Head of caudate nucleus (tissue), 42 donors: ENCODE measurements at places on chromosomes 11 and 22.

DNA sequence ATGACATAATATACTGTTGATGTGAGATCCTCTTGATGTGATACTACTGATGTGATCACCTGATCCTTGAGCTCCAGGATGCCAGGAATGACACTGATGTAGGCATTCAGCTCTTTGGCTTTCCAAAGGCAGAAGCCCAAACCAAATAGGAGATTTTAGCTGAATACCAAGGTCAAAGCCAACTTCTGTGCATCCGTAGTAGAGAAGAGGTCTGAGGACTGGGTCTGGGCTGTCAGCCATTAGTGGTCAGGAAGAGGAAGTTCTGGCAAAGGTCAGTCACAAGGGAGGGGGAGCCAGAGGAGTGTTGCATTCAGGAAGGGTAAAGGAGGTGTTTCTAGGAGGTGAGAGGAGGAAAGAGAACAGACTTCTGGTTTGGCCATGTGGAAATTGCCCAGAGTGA is 53.4 kb upstream of the PARVG start:
- DNase-seq = no peak

DNA sequence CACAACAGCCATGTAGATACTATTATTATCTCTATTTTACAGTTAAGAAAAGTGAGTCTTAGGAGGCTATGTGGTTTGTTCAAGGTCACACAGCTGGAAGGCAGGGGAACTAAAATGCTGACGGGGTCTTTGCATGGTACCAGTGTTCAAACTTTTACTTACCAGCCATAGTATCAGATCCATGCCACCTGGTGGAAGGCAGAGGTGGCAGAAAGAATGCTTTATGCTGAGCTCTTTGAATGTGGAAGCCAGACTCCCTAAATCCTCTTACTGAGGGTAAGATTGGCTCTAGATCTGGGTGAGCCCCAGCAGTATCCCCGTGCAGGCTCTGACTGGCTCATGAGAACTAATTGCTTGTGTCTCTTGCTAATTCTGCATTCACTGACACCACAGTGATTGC is 54.3 kb upstream of the NAV2 start:
- DNase-seq = no peak

DNA sequence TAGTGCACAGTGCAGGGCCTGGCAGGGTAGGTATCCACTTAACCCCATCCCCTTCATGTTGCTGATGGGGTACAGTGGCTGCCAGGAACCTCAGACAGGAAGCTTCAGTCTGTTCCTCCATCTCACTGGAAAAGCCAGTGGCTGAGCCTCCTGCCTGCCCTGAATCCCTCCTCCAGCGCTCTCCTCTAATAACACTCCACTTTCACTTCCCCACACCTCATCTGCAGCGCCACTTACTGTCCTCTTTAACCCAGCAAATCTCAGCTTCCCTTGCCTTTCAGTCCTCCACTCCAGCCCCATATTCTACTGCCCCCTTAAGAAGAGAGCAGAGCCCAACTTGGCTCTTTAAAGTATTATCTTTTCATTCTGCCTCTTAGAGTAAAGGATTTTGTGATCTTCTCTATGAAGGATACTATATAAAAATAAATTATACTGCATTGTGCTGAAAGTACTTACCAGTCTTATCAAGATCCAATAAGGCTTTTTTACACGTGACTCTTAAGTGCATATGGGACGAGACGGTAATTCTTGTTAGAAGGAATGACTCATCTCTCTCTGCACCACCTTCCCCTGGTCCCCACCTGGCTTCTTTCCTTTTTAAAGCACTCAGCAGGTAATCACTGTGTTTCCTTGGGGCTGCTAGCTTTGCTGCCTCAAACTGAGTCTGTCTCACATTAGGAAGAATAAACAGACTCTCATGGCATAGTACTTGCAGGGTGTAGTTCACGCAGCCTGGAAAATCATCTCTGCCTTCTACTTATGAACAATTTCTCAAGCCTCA is 238.0 kb upstream of the NARS2 start:
- DNase-seq = no peak

DNA sequence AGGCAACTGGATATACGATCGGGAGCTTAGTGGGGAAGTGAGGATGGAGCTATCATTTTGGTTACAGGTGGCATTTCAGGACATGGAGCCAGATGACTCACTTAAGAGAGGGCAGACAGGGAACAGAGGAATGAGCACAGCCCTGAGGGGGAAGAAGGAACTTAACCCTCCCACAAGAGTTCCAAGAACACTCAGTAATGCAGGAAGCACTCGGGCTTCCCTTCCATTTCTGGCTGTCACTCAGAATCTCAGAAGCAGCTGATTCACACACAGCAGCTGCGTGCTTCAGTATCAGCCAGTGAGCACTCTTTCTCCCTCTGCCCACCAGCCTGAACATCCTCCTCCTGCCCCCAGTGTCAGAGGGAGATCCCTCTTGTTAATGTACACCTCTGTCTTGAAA is 34.8 kb downstream of the EFCAB6 start:
- peak; percentile 59 for DNase-seq

DNA sequence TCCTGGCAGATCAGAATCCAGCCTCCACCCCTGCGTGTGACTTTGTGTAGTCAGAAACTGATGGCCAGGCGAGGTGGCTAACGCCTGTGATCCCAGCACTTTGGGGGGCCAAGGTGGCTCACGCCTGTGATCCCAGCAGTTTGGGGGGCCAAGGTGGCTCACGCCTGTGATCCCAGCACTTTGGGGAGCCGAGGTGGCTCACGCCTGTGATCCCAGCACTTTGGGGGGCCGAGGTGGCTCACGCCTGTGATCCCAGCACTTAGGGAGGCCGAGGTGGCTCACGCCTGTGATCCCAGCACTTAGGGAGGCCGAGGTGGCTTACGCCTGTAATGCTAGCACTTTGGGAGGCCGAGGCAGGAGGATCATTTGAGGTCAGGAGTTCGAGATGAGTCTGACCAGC is 5.2 kb downstream of the NCAPH2 start:
- DNase-seq = no peak
